Adrenal gland (tissue), 19 donors: ENCODE measurements at places on chromosomes 12 and 14. TPM values are rescaled to one million over a fixed set of nuclear protein-coding genes. Genes with fewer than 3 reads are reported as not detected.

DNA sequence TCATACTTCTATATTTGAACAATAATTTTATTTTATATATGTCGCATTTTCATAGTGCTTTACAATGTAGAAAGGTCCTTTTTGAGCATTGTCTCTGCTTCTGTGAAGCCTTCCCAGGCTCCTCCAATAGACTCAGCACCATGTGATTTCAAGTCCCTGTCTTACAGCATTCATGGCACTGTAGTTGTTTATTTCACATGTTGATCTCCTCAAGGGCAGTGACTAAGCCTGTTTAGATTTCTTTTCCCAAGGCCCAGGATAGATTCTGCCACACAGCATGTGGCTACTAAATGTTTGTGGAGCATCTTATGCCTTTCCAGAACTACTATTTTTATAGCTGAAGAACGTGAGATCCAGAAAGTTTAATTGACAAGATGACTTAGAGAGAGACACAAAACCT lies 391.7 kb downstream of the TMEM117 start:
- DNase-seq: peak; percentile 29

DNA sequence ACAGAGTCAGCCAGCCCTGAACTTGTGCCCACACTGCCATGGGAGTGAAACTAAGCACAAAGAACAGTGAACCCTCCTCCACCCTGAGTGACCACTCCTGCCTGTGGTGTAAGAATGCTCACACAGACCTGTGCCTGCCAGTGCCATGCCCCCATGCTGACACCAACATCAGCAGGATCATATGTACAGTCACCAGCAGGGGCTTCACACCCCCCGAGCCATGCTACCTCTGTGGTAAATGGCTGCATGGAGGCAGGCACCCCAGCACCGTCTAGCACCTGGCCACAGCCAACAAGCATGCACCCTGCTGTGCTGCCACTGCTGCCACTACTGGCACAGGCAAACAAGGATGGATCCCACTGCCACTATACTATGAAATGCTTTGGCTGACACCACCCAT lies 344.4 kb upstream of the CCDC196 start:
- DNase-seq: no peak

CCDC197 gene
- total RNA-seq: not detected

GRCh38 chr14:74954232-74954946 lies 1.0 kb downstream of the PGF start:
- peak; percentile 56 for DNase-seq

SMOC1 gene
- 2.6 TPM for total RNA-seq

ERC1 gene
- 39.0 TPM for total RNA-seq

ADGRD1 gene
- 1.3 TPM for total RNA-seq

- DNase-seq: no peak
These were observed 949.2 kb downstream of the GALC start for GRCh38 chr14:87043667-87044200.

GRCh38 chr12:47219243-47219642 lies 139.5 kb upstream of the AMIGO2 start:
- no peak for DNase-seq

DNA sequence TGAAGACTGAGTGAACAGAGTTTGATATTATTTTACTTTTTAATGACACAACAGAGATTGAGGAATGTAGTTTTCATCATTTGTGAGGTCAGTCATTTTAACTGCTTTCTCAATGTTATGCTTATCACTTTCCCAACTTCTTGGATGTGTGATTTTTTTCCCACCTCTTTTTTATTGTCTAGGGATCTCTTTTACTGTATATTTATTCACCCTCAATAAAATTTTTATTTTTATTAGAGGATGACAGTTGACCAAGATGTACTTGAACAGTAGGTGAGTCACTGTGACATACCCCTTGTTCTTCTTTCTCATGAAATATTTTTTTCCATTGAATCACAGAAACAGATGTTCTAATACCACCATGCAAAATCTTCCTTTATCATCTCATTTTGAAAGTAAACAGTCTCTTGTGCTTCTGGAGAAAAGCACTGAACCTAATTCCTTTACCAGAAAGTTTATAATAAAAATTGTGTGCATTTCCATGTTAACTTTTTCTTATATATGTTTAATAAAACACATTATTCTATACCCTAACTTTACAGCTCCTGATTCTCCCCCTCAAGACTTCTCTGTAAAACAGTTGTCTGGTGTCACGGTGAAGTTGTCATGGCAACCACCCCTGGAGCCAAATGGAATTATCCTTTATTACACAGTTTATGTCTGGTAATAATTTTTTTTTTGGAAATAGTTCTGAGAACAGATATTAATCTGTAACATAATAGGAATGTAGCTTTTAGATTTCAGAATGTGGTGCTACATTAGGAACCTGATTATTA lies 65.9 kb downstream of the PTPRQ start:
- no peak for DNase-seq

DNA sequence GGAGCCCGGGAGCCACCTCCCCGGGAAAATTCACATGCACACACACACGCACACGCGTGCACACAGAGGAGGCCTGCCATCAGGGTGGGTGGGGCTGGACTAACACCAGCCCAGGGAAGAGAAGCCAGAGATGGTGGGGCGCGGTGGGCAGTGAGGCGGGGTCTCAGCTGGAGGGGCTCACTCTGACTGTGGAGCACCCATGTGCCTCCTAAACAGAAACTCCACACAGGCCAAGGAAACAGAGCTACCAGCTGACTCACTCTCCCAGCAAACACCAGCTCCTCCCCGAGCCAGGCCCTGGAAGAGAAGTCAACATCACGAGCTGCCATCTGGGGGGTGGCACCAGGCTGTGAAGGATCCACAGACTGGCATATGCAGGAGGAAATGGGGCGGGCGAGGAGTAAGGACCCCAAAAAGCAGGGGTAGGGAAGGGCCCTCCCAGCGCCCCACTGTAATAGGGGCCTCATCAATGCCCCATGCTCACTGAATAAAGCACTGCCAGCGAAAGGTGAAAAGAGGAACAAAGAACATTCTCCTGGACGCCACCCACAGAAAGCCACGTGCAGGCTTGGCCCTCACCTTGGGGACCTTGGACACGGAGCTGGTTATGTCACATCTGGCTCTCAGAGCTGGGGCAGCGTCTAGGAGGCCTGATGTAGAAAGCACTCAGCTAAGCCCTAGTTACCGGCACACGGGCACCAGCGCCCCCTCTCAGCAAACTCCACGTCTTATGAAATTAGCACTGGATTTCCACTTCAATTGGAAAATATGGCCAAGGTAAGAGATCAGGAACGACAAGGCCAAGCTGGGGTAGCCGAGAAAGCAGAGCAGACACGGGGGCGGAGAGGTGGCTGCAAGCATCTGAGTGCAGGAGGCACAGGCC lies 8.4 kb upstream of the INF2 start:
- peak; percentile 84 for DNase-seq

ERBB3 gene
- 25.7 TPM for total RNA-seq

ASCL1 gene
- 0.26 TPM for total RNA-seq

CIT gene
- total RNA-seq: 4.3 TPM

- no peak for DNase-seq
These were observed 29.0 kb upstream of the MAX start for GRCh38 chr14:65131301-65131701.

DNA sequence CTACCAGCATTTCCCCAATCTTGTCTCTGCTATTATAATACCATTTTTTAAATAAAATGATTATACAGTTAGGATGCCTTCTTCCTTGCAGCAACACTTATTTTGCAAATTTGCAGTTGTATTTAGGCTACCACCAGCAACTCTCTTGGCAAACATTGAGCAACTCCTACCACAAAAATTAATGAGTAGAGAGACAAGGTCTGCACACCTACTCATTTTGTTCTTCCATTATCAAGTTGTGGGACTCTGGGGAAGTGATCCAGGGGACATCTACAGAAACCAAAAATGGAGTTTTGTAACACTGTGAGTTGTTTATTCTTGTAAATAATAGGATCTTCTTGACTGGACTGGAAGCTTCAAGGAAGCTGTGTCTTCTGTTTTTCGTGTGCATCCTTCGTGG lies 38.6 kb downstream of the DGLUCY start:
- DNase-seq: no peak

DNA sequence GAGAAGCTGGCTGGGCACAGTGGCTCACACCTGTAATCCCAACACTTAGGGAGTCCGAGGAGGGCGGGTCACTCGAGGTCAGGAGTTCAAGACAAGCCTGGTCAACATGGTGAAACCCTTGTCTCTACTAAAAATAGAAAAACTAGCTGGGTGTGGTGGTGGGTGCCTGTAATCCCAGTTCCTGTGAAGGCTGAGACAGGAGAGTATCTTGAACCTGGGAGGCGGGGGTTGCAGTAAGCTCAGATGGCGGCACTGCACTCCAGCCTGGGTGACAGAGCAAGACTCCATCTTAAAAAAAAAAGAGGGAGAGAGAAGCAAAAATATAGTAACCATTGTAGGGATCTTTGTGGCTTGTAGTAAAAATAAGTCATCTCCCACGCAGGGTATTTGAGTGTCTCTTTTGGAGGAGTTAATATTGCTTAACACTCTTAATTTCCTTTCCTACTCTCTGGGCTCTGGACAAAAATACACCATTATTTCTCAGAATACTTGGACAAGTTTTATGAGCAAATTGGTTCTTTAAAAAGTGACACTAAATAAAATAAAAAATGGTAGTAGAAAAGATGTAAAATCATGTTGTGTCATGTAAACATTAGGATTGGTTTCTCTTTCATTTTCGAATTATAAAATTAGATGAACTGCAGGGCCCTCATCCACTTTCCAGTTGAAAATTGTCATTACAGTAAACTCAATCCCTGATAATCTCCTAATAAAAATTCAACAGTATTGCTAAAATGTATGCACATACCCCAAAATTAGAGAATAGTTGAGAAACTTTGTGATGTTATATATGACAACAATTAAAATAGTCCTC lies 61.1 kb upstream of the C12orf71 start:
- DNase-seq: no peak

PLBD1 gene
- 6.9 TPM for total RNA-seq
